ENCODE measurements at places on chromosomes 5 and 9.

GRCh38 chr9:87795178-87795577, 69.3 kb downstream of the CTSL start:
- no peak for DNase-seq

GRCh38 chr5:94508461-94509148, 109.8 kb downstream of the KIAA0825 start:
- no peak for DNase-seq

- no peak for DNase-seq
Observed at GRCh38 chr5:73231246-73231778, 58.3 kb downstream of the TMEM174 start.

DNA sequence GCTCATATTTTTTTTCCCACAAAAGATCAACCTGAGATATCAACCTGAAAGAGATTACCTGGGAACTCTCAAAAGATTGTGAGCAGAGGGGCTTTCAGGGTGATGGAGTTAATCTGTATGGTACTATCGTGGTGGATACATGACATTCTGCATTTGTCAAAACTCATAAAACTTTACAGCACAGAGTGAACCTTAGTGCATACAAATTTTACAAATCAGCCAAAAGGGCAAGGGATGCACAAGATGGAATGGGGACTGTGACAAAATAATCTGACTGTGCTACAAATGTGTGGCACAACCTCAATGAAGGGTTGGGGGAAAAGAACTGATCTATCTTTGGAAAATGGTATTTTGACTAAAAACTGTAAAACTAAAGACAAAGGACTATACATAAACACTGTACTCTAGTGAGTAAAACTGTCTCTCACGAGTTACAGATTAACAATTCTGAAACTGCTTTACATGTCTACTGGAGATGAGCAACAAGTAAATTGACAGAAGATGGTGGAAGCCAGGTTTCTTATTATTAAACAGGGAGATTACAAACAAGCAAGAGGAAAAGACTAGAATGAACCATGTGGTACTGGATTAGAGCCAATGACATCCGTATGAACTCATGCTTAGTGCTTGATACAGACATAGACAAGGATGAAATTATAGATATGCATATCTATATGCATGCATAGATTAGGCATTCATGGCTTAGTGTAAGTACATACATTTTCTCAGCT, 24.8 kb upstream of the RLN1 start:
- no peak for DNase-seq

- no peak for DNase-seq
Observed at GRCh38 chr9:111114486-111114885, 76.2 kb upstream of the LPAR1 start.

- DNase-seq: no peak
Observed at GRCh38 chr9:79164406-79164805, 407.4 kb upstream of the TLE4 start.

DNA sequence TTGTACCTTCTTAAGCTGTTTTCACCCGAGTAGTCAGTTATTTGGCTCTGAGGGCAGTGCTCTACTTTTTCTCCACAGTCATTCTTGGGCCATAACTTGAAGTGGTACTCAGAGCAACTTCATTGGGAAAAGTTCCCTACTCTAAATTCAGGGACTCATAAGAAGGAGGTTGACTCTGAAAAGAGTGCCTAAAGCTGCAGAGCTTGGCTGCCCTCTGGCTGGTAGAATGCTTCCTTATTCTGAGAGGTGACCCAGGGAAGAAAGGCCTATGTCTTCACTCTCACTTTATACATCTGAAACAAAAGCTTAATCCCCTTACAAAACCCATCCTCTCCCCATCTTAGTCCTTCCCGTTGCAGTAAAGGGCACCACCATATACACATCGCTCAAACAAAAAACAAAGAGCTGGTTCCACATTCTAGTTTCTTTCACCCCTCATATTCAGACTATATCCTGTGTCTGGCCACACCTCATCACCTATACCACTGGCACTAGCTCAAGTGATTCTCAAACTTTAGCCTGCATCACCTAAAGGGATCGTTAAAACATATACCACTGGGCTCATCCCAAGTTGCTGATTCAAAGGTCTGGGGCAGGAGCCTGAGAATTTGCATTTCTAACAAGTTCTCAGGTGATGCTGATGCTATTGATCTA, 7.9 kb downstream of the IGIP start:
- no peak for DNase-seq

- DNase-seq: no peak
Observed at GRCh38 chr5:137306903-137307302, 192.2 kb downstream of the SPOCK1 start.

GRCh38 chr9:96719521-96719920, 58.4 kb downstream of the ZNF510 start:
- DNase-seq: no peak

GRCh38 chr9:91894023-91894422, 56.0 kb downstream of the ROR2 start:
- DNase-seq: no peak

DNA sequence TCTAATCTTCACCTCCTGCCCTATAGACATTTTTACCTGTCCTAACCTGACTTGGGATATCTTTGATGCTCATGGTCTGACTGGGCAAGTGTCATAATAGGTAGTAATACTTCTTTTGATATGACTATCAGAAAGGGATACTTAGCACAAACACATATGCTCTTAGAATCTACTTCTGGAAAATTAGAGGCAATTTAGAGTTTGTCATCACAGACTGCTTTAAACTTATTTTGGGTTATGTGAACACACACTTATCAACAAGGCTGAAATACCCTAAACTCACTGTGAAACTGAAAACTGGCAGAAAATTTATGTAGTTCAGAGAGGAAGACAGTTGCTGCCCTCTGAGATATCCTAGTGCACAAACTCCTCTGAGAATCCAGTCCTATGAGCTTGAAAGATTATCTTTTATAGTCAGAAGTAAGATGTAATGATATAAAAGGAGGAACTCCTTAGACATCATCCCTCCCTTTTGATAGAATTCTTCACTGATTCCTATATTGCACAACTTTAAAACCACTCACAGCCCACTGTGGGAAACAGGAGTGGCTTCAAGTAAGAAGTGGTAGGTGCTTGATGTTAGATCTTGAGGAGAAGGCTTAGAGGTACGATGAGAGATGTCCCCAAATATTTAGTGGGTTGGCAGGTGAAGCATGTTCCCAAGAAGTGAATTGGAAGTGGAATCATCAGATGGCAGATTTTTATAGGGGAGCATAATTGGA, 273.3 kb downstream of the MAN2A1 start:
- DNase-seq: no peak

- no peak for DNase-seq
Observed at GRCh38 chr5:77937015-77937908, 161.1 kb upstream of the TBCA start.

GRCh38 chr9:105171589-105171988, 72.9 kb upstream of the SLC44A1 start:
- no peak for DNase-seq

DNA sequence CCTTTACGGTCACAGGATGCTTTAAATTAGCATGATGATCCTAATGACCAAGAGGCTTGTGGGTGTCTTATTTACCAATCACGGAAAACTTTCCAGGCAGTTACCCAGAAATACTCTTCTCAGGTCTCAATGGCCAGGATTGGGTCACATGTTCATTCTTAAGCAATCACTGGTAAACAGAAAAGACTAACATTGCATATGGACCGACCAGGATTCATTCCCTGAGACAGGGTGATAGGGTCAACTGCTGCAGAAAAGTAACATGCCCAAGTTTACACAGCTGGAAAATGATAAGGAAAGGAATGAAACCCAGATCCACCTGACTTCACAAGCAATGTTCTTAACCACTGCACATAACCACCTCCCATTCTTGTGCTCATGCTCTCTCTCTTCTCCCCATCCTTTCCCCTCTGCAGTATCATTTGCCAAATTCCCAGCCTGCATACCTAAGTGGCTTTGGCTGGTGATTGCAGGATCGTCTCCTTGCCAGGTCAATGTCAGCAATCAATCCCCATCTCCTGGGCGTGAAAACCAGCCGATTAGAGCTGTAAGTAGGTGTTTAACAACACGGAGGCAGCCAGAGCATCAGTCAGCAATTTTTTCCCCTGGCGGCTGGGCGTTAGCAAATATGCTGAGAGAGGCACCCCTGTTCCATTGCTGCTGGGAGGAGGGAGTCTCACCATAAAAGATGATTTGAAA, 219.4 kb downstream of the NMUR2 start:
- DNase-seq: no peak

GRCh38 chr5:79529110-79529509, 15.2 kb upstream of the HOMER1 start:
- DNase-seq: no peak

DNA sequence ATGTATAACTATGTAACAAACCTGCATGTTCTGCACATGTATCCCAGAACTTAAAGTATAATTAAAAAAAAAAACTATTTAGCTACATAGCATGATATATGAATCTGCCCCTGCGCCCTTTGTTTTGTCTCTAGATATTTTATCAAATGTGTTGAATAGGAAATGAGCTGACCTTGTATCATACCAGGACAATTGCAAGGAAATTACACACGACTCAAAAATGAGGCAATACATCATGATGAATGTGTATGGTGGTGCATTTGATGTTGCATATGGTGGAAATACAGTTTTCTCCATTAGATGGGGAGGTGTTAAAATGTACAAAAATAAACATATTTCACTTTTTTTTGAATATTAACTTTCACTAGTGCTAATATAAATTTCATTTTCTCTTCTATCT, 28.6 kb upstream of the CEP78 start:
- no peak for DNase-seq

- no peak for DNase-seq
Observed at GRCh38 chr9:97527626-97528528, 26.4 kb downstream of the TMOD1 start.

DNA sequence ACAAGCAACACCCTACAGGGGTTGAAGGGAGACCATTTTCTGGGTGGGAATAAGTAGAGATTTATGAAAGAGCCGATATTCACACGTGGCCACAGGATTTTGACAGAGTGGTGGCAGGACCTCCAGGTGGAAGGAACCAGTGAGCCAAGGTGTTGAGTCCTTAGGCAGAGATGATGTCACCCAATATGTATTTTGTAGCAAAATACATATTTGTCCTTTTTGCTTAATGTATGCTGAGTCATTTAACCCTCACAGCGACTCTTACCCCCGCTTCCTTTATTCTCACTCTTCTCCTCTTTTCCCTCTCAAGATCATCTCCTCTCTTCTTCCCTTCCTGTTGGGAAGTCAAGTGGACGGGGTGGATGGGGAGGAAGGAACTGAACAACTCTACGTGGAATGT, 215.7 kb upstream of the S1PR3 start:
- no peak for DNase-seq

DNA sequence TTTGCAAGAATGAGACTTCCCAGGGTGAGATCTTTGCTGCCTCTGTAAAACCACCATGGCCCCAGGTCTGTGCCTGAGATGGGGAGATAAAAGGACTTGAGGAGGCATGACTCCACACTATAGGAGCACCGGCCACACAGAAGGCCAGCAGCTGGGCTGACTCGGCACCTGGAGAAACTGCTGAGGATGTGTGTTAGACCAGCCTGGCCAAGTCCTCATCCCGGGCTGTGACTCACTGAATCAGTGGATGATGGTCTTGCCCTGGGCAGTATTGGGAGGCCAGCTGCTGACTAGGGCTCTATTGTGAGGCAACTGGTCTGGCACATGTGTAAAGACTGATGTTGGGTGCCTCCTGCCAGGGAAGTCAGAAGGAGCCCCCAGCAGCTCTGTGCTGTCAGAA, 286.2 kb downstream of the ACTL7B start:
- DNase-seq: no peak

- no peak for DNase-seq
Observed at GRCh38 chr9:21830589-21830988, 28.2 kb downstream of the MTAP start.

- no peak for DNase-seq
Observed at GRCh38 chr9:23842565-23843129, 16.6 kb upstream of the ELAVL2 start.
